SK-N-MC (cell line): ENCODE measurements at places on chromosomes 11 and 22.

DNA sequence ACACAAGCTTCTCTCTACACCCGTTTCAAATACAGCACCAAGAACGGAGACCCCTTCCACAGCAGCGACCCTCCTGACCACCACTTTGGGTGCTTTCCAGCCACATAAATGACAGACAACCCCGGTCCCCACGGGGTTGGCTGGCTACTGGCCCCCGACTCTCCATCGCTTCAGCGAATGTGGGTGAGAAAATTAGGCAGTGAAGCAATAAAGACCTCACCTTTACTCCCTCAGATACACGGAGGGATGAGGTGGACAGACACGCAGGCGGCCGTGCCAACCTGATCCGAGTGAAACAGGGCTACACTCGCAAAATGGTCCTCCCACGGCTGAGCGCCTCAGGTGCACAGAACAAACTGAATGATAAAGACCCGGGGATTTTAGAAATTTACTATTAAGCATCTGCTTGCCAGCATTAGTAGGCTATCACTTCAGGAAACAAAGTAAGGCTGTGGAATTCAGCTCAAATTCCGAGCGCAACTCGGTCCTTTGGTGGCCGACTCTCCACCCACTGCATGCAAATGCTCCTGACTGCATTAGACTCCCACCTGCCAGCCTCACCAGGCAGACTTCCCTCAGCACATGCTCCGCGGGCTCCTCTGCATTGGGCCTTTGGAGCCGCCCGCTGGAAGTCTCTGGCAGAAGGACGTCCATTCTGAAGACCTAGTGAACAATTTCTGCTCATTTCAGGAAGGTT, 12.8 kb upstream of the EFCAB6 start:
- DNase-seq: no peak

GRCh38 chr11:576811-577610, 741 bp downstream of the PHRF1 start:
- DNase-seq: no peak

DNA sequence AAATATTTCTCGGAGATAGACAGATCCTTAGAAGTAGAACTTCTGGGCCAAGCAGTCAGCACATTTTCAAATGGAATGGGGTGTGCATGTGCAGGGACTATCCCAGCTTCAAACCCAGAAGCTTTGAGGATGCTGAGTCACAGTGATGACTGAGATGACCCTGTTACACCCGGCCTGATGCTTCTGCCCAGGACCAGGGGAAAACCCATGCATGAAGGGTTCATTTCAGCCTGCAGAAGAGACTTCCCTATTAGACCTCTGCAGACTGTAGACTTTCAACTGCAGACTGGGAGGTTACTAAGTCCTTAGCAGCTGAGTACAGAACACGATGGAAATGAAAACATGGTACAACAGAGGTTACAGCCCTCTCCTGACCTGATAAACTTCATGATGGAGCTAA, 3.6 kb upstream of the OR2AT4 start:
- no peak for DNase-seq

DNA sequence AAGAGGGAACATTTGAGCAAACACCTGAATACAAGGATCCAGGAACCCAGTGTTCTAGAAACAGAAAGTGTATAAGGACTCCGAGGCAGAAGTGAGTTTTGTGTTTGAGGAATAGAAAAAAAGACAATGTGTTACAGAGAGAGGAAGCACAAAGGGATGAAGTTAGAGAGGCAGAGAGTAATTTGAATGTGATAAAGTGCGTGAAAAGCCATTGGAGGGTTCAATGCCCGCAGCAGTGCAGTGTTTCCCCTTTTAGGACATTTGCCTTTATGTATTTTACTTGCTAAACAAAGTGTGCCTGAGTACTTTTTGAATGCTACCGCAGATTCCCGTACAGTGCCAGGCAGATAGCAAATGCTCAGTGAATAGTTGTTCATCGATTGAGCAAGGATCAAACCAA, 508.5 kb downstream of the RAB38 start:
- DNase-seq: no peak
